ENCODE measurements at places on chromosomes 11 and 22. TPM values are rescaled to one million over a fixed set of nuclear protein-coding genes. Genes with fewer than 3 reads are reported as not detected.

The OR4C16 gene
- not detected for total RNA-seq

The KRTAP5-7 gene
- total RNA-seq, result not detected

The VPREB3 gene
- not detected for total RNA-seq

- no peak for DNase-seq
- peaks cover 41% of the 10 kb centered on the region for H3K4me1 ChIP-seq
- H3K4me3 ChIP-seq, result no peak overlapping the region
- peaks cover 2% of the 10 kb centered on the region for H3K36me3 ChIP-seq
- H3K27ac ChIP-seq, result peak overlapping the region; percentile 80
These were observed 15.6 kb downstream of the TOM1 start for GRCh38 chr22:35315141-35315854.

- H3K27me3 ChIP-seq, result peaks cover 16% of the 10 kb centered on the region
- no peaks in the 10 kb centered on the region for H3K36me3 ChIP-seq
- DNase-seq, result no peak
- peaks cover 21% of the 10 kb centered on the region for H3K4me1 ChIP-seq
These were observed at the start of gene MPZL2 for GRCh38 chr11:118263695-118264568. MPZL2 (minus strand) TSS chr11:118264297; CDS start chr11:118264153, 144 bp downstream.

GRCh38 chr11:85787168-85787567 lies 23.8 kb downstream of the SYTL2 start:
- no peaks in the 10 kb centered on the region for H3K36me3 ChIP-seq
- H3K4me3 ChIP-seq, result no peak overlapping the region
- no peak for DNase-seq
- no peak overlapping the region for H3K27ac ChIP-seq

DNA sequence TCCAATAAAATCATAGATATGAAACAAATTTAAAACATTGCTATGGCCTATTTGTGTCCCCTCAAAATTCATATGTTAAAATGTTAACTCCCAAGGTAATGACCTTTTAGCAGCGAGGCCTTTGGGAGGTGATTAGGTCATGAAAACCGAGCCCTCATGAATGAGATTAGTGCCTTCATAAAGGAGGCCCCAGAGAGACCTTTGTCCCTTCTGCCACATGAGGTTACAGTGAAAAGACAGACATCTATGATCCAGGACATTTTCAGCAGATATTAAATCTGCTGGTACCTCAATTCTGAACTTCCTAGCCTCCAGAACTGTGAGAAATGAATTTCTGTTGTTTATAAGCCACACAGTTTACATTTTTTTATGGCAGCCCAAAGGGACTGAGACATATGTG lies 171.7 kb downstream of the MPPED1 start:
- no peak overlapping the region for H3K4me3 ChIP-seq
- H3K27ac ChIP-seq, result no peak overlapping the region

DNA sequence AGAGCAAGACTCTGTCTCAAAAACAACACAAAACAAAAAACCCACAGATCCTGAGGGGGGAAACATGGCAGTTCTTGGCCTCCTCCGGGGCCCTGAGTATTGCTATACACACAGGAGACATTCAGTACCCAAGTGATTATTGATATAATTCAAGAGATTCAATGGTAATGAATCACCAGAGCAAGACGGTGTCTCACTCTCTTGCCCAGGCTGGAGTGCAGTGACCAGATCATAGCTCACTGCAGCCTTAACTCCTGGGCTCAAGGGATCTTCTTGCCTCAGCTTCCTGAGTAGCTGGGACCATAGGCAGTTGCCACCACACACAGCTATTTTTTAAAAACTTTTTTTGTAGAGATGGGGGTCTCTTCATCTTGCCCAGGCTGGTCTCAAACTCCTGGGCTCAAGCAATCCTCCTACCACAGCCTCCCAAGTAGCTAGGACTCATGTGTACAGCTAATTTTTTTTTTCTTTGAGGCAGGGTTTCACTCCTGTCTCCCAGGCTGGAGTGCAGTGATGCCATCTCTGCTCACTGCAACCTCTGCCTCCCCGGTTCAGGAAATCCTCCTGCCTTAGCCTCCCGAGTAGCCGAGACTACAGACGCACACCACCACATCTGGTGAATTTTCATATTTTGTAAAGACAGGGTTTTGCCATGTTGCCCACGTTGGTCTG lies 21.8 kb upstream of the PIK3C2A start:
- H3K27me3 ChIP-seq, result no peaks in the 10 kb centered on the region
- no peaks in the 10 kb centered on the region for H3K36me3 ChIP-seq
- H3K4me3 ChIP-seq, result peak overlapping the region; percentile 80
- no peak overlapping the region for H3K27ac ChIP-seq

DNA sequence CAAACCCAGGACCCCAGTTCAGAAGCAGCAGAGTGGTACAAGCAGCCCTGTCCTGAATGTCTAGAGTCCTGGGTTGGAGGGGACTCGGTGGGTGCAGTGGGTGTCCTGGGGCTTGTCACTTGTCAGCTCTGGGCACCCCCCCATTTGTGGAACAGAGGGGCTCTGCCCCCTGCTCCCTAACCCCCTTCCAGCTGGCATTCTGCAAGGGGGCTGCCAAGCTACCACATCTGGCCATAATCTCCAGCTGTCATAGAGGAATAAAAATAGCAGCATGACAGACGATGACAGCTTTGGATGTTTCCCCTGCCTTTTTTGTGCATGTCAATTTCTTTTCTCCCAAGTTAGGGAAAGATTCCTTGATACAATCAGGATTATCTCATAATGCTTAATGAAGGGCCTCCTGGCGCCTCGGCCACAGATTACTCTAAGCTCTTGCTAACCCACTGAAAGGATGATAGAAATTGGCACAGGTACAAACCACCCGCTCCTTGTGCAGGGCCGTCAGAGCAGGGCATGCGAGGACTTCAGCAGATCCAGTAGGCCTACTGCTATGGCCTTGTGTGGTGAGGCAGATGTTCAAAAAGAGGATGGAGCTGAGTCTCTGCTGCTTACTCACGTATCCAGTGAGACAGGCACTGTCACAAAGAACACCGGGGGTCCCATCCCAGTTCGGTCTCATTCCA lies 83.0 kb downstream of the ISX start:
- H3K27me3 ChIP-seq, result peaks cover 63% of the 10 kb centered on the region
- H3K4me1 ChIP-seq, result peaks cover 7% of the 10 kb centered on the region
- H3K27ac ChIP-seq, result no peak overlapping the region

GRCh38 chr11:122749005-122749687 lies 89.2 kb upstream of the CRTAM start:
- H3K27ac ChIP-seq, result peak overlapping the region; percentile 53
- peak overlapping the region; percentile 62 for H3K4me3 ChIP-seq
- H3K4me1 ChIP-seq, result peaks cover 43% of the 10 kb centered on the region
- DNase-seq, result peak; percentile 5

GRCh38 chr11:44324749-44325525 lies 15.0 kb upstream of the ALX4 start:
- peaks cover 10% of the 10 kb centered on the region for H3K4me1 ChIP-seq
- H3K36me3 ChIP-seq, result peaks cover 4% of the 10 kb centered on the region

Measured in T-helper 17 cell (primary cell).